ENCODE measurements at places on chromosomes 1 and 21. TPM values are rescaled to one million over a fixed set of nuclear protein-coding genes. Genes with fewer than 3 reads are reported as not detected.
A peak's percentile ranks its signal among the peaks of the same experiment; 100 is the strongest.

Gene SELP
- 0.31 TPM for total RNA-seq

DNA sequence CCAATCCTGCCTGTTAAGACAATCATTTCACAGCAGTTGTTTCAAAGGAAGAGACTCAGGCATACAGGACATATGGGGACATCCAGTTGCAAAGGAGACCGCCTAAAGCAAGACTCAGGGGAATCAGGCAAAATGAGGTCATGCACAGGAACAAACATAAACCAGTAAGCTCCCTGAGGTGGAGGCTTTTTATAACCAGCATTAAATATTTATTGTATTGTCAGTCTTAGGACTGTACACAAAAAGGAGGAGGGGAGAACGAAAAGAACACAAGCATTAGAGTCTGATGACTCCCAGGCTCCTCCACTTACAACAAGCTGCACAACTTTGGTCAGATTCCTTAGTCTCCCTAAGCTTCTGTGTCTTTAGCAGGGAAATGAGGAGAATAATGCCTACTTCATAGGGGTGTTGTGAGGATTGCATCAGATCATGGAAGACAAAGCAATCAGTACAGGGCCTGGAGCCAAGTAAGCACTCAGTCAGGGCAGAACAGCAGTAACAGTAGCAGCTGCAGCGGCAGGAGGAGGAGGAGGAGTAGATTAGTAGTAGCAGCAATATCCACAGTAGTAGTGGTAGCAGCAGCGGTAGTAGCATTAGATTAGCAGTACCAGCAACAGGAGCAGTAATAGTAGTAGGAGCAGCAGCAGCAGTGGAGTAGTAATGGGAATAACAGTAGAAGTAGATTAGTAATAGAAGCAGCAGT lies 54.2 kb upstream of the SPATA6 start:
- H3K27me3 ChIP-seq, result peaks cover 15% of the 10 kb centered on the region
- no peaks in the 10 kb centered on the region for H3K36me3 ChIP-seq
- peaks cover 4% of the 10 kb centered on the region for H3K4me1 ChIP-seq

DNA sequence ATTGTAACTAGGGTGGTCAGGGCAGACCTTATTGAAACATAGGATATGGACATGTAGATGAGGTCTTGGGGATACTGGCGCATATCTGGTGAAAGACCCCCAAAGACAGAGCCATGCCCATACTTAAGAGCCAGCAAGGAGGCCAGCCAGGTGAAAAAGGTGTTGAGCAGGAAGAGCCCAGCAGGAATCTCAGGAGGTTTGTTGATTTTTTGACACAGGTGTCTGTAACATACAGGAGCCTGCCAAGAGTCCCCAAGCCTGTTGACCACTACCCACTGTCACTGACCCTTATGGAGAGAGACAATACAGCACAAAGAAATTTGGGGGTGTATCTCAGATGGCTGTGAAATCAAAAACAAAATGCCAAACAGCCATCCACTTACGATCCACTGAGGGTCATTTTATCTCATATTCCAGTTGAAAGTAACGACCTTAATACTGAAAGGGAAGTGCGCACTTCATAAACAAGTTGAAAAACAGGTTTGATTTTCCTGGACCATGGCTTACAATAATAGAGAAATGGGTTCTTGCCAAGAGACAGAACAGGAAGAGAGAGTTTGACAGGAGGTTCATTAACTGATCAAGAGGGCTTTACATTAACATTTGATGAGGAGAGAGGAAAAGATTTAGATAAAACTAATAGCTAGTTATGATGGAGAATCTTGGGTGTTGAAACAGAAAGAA lies 163.6 kb downstream of the GLUL start:
- no peak for DNase-seq
- H3K27ac ChIP-seq, result peak overlapping the region; percentile 6
- peaks cover 26% of the 10 kb centered on the region for H3K4me1 ChIP-seq

DNA sequence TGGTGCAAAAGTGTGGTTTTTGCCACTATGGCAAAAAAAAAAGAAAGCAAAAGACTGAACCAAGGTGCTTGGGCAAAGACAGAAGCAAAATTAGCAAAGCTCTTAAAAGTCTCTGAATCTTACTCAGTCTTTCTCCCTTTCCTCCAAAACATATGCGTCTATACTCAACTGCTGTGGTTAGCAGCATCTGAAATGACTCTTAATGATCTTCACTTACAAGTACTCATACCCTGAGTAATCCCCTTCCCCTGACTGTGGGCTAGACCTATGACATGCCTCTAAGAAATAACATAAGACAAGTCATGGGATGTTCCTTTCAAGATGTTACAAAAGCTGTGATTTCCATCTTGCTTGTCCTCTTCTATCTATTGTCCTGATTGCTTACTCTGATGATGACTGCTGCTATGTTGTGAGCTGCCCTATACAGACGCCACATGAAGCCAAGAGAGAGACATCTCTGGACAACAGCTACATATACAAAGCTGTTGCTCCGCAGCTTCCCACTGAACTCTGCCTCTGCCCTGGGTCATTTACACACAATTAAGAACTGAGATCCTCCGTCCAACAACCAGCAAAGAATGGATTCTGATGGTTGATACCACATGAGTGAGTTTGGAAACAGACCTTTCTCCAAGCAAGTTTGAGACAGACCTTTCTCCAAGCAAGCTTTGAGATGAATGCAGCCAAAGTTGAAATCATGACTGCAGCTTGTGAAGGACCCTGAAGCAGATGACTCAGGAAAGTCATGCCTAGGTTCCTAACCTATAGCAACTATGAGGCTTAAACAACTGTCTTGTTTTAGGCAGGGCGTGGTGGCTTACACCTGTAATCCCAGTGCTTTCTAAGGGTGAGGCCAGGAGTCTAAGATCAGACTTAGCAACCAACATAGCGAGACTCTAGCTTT lies 55.2 kb downstream of the PUM1 start:
- no peak for DNase-seq
- H3K27ac ChIP-seq, result peak overlapping the region; percentile 4
- peaks cover 21% of the 10 kb centered on the region for H3K36me3 ChIP-seq
- H3K4me1 ChIP-seq, result peaks cover 42% of the 10 kb centered on the region

DNA sequence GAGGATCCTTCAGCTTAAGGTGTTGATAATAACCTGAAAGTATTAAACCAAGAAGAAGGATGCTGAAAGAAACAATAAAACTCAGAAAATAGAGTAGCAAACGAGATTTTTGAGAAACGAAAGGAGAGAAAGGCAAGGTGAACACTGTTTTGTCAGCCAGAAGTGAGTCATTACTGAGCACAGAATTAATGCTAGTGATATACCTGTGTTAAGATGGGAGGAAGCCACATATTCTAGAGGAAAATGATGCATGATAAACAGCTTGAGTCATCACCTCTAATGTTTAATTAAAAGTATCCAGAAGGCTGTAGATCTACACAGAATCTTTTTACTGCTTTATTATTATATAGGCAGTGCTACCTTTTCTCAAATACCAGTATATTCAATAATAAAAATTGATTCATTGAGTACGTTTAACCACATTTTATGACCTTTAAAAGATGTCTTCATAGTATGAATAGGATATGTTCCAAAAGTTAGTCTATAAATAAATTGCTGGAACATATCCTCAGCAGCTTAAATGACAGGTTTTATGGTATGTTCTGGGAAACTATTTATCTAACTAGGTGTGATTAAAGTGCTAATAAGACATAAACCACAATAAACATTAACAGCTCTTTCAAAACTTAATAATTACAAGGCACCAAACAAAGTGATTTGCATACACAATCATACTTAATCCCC lies 10.3 kb downstream of the SH3GLB1 start:
- peaks cover 7% of the 10 kb centered on the region for H3K36me3 ChIP-seq
- no peaks in the 10 kb centered on the region for H3K27me3 ChIP-seq
- DNase-seq, result no peak
- H3K4me3 ChIP-seq, result no peak overlapping the region
- H3K4me1 ChIP-seq, result peaks cover 10% of the 10 kb centered on the region

DNA sequence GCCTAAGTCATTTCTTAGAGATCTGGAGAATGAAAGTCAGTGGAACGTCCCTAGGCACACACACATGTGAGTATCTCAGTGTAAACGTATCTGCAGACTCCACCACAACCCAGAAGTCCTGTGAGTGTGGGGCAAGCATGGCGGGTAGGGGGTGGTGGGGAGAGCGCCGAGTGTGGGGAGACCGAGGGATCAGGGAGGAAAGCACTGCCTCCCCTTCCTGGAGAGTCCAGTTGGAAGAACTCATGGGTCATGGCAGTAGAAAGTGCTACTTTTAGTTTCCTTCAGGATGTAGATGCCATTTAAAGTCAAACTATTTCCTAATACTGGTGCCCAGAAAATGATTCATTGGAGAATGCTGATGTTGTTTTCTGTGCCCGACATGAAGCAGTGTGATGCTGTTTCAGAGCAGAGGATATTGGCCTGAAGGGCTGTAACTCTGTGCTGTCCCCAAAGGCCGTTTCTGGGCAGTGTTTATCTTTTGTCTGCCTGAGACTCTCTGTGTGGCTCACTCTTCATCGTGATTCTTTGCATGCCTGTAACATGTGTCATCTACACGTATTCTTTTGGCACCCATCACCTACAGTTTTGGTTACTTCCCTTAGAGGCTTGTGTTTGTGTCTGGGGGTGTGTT lies 45.7 kb upstream of the TSPAN2 start:
- peaks cover 27% of the 10 kb centered on the region for H3K27me3 ChIP-seq
- peaks cover 5% of the 10 kb centered on the region for H3K4me1 ChIP-seq
- DNase-seq, result no peak
- H3K4me3 ChIP-seq, result no peak overlapping the region

DNA sequence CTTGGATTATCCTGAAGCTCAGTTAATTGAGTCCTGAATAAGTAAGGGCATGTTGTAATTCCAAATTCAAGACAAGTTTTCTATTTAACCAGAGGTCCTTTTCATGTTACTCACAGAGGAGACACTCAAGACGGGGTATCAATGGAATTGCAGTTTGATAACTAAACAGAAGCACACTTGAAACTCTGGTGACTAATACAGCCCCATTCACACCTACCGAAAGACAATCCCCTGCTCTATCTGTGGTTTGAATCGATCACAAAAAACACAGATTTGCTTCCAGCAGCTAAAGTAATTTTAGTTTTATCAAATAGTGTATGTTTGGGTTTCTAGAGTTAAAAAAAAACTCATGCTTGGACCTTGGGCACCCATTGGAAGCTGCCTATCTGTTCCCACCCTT lies 60.4 kb downstream of the TEX35 start:
- DNase-seq, result no peak
- no peak overlapping the region for H3K27ac ChIP-seq
- no peaks in the 10 kb centered on the region for H3K27me3 ChIP-seq
- H3K4me1 ChIP-seq, result peaks cover 9% of the 10 kb centered on the region
- H3K36me3 ChIP-seq, result peaks cover 1% of the 10 kb centered on the region

DNA sequence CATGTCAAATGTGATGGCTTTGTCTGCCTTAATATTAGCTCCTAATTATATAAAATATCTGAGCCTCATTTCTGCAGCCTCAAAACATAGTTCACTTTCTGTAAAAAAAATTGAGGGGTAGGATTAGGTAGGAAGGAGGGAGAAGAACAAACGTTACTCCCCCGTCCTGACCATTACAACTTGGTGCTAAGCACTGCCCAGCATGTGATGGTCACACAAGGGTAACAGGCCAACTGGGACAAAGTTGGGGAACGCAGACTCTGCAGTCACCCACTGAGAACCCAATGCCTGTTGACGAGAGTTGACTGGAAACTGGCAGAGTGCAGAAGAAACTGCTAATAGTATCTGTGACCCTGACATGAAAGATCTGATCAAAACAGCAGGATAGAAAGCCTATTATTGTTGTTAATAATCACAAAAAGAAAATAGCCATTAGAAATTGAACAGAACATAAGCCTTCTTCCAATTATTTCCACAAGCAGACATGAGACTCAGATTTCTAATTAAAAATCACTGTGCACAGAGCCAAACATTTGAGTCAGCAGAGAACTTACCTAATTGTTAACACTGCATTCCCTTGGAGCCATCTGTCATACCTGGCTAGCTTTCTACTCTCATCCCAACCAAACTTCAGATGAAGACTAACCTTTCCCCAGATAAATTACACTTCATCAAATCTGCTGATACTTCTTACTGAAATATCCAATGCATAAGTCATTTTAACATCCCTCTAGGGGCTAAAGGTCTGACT lies 5.5 kb downstream of the SORT1 start:
- no peaks in the 10 kb centered on the region for H3K36me3 ChIP-seq
- no peak for DNase-seq
- peak overlapping the region; percentile 51 for H3K4me3 ChIP-seq
- H3K4me1 ChIP-seq, result peaks cover 27% of the 10 kb centered on the region

GRCh38 chr21:36321325-36322082 lies 1.5 kb downstream of the MORC3 start:
- H3K27me3 ChIP-seq, result peaks cover 6% of the 10 kb centered on the region
- peak overlapping the region; percentile 91 for H3K4me3 ChIP-seq
- H3K36me3 ChIP-seq, result peaks cover 23% of the 10 kb centered on the region
- DNase-seq, result no peak
- peaks cover 12% of the 10 kb centered on the region for H3K4me1 ChIP-seq

DNA sequence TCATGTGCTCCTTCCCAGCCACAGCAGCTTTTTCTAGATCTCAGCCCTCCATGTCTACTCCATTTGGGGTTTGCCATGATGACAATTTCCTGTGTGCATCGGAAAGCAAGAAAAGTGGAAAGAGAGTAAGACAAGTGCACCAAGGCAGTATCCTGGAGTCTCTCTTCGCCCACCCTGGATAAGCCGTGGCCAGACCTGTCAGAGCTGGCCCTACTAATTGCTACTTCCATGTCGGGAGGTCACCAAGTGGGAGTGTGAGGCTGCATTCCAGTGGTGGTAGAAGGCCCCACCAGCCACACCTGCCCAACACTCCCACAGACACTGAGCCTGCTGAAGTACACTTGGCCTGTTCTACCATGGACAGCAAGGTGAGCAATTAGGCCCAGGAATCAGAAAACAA lies 14.0 kb upstream of the LORICRIN start:
- H3K27me3 ChIP-seq, result peaks cover 30% of the 10 kb centered on the region
- no peaks in the 10 kb centered on the region for H3K4me1 ChIP-seq
- no peaks in the 10 kb centered on the region for H3K36me3 ChIP-seq
- no peak for DNase-seq

- no peak overlapping the region for H3K4me3 ChIP-seq
- no peak overlapping the region for H3K27ac ChIP-seq
- no peaks in the 10 kb centered on the region for H3K27me3 ChIP-seq
- no peak for DNase-seq
Observed at GRCh38 chr1:2840036-2840809, 38.7 kb upstream of the TTC34 start.
